ENCODE measurements at places on chromosomes 3 and 15.
A peak's percentile ranks its signal among the peaks of the same experiment; 100 is the strongest.

DNA sequence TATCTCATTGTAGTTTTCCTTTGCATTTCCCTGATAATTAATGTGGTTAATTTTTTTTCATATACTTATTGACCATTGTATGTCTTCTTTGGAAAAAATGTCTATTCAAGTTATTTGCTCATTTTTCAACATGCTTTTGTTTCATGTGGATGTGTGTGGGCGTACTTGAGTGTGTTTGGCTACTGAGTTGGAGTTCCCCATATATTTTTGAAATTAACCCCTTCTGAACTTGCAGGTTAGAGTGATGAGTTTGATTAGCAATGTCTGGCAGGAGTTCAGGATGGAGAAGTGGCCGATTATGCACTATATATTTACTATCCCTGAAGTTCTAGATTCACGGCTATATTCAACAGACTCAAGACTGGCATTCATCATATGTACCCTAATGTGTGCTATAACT lies 250.4 kb upstream of the TTC14 start:
- no peak for DNase-seq

DNA sequence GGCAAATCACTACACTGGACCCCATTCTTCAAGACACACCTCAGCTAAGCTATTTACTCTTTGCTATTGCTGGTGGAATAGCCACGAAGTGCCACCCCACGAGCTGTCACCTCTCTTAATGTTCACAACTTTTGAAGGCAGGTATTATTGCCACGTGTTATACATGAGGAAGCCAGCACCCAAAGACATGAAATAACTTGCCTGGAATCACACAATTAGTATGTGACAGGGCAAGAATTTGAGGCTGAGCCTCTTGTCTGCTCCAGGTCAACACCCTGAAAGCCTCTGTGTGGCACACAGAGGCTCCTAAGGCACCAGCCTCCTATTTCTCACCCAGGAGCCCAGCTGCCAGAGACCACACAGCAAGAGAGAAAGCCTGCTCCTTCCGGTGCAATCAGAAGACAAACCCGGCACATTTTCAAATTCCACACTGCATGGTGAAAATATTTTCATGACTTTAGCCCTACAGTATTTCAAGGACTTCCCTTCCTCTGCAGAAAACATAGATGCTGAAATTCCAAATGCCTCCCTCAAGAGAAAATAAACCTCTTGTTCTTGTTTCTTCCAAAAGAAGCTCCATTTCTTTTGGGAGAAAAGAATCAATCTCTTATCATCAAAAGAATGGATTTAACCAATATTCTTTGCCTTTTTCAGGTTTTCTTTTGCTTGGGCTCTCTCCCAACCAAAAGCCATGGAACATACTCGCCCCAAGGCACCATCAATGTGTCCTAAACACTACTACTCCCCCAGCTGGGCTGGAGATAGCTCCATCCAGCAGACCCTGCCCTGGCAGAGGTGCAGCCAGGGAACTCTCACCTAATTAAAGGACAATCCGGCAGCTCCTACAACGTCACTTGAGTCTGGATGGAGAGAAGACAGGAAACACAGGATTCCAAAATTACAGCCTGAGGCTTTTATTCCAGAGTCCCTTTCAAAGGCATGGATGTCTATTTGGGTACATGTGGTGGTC lies 84.7 kb upstream of the THBS1 start:
- peak; percentile 77 for DNase-seq

GRCh38 chr3:47578691-47579632 lies at the start of gene CSPG5:
Gene CSPG5 (minus strand): TSS chr3:47578865. CDS start chr3:47578693, 172 bp downstream.
- DNase-seq, result no peak

GRCh38 chr15:100311154-100311625 lies 30.6 kb downstream of the ADAMTS17 start:
- DNase-seq, result no peak

GRCh38 chr3:178454726-178455125 lies 81.5 kb upstream of the KCNMB2 start:
- DNase-seq, result peak; percentile 20

DNA sequence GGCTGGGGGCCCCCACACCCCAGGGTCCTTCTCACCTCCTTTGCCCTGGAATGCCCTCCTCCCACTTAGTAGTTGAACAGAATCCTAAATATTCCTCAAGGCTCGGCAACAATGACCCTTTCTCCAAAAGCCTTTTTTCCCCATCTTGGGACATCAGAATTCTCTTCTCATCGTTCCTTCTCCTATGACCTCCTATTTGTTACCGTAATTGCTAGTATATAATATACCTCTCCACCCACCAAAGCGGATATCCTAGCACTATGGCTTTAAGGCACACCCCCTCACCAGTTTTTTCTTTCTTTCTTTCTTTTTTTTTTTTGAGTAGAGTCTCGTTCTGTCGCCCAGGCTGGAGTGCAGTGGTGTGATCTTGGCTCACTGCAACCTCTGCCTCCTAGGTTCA lies 16.8 kb downstream of the HDAC11 start:
- no peak for DNase-seq

DNA sequence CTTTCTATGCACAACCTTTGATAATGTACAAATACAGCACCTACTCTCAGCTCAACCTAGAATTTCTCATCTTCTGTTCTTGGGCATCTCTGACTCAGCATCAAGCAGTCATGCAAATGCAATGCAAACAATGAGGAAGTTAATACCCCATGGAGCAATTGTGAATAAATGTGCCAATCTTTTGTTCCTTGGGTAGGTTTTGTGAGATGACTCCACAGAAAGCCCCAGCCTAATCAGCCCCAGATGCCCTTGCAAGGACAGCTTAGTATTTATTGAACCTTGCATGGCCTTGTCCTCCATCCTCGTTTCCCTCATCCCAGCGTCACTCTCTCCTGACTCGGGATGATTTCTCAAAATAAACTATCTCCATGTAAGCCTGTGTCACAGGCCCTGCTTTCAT lies 494.7 kb upstream of the NECTIN3 start:
- DNase-seq, result peak; percentile 94

DNA sequence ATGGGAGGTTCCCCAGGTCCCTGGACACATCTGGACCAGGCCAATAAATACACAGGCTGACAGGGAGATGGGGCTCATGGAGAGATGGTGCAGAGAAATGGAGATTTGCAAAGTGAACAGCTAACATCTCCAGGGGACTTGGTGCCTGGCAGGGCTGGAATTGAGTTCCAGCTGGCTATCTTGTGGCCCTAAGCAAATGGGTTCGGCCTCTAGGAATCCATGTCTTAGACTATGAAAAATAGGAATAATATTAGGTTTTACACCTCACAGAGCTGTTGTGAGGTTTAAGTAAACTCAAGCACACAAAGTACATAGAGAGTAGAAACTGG lies 82.9 kb upstream of the SPATA12 start:
- no peak for DNase-seq

DNA sequence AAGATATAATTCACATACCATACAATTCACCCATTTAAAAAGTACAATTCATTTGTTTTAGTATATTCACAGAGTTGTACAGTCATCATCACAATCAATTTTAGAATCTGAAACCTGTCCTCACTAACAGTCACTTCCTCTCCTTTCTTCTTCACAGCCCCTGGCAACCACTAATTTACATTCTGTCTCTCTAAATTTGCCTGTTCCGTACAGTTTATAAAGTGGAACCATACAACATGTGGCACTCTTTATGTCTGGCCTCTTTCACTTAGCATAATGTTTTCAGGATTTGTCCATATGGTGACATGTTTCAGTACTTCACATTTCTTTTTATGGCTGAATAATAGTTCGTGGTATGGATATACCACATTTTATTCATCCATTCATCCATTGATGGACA lies 22.7 kb downstream of the ERICH6 start:
- no peak for DNase-seq

GRCh38 chr3:150149651-150150051 lies 179.0 kb upstream of the PFN2 start:
- DNase-seq, result peak; percentile 82

GRCh38 chr15:69597061-69597592 lies 144.5 kb downstream of the RPLP1 start:
- no peak for DNase-seq

GRCh38 chr3:119240591-119241434 lies at the start of gene B4GALT4:
Gene B4GALT4 (minus strand): TSS chr3:119240878. CDS start chr3:119230099, 10,779 bp downstream.
- peak; percentile 88 for DNase-seq

DNA sequence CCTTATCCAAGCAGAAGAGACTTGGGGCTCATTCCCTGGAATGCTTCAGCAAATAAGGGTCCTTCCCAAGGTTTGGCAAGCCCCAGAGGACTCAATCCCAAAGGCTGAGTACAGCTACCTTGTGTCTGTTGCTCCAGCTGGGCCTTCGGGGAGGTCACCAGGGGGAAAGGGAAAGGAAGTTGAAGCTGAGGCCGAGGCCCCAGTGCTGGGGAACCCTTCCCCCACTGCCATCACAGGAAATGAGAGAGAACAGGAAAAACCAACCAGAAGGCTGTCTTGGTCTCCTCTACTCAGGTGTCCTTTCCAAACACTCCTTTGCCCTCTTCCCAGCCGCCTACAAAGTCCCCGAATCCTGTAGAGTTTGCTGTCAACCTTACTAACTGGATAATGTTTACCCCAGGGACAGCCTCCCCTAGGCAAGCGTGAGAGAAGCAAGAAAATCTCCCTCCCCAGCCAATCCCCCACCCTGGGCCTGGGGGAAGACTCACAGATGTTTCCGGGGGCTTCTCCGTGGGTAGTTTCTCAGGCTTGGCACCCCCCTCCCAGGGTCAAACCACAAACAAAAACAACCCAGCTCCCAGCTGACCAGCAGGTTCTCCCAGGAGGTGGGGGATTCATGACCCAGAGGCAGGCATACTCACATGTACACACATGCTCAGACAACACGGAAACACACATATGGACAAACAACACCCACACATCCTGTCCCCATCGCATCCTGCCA lies 5.5 kb downstream of the CSRNP1 start:
- DNase-seq, result peak; percentile 67

DNA sequence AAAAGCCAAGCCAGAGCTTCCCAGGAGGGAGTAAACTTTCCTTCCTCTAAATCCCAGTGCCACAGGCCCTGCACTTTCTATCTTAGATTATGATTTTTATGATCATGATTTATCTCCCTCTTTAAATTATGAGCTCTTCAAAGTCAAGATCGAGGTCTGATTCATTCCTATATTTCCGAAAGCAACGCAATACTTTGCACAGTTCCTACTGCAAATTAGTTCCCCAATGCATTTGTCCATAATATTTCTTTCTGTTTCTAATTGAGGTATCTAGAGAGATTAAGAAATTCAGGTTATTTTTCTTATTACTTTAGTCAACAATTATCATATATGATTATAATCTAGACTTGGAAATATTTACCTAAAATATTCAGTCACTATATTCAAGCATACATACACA lies 173.1 kb upstream of the LPP start:
- no peak for DNase-seq

- DNase-seq, result no peak
These were observed 117.1 kb downstream of the MTHFS start for GRCh38 chr15:79779746-79780145.

DNA sequence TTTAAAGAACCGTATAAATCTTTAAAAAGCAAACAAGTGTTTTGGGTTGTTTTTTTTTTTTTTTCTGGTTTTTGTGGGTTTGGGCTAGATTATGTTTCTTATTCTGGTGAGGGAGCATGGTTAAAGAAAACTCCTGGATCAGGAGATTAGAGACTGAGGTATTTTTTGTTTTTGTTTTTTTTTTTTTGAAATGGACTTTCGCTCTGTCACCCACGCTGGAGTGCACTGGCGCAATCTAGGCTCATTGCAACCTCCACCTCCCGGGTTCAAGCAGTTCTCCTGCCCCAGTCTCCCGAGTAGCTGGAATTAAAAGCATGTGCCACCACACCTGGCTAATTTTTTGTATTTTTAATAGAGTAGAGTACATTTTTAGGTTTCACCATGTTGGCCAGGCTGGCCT lies 95.2 kb downstream of the SLMAP start:
- DNase-seq, result no peak

- no peak for DNase-seq
These were observed 426 bp downstream of the PRKCD start for GRCh38 chr3:53161450-53161819.

DNA sequence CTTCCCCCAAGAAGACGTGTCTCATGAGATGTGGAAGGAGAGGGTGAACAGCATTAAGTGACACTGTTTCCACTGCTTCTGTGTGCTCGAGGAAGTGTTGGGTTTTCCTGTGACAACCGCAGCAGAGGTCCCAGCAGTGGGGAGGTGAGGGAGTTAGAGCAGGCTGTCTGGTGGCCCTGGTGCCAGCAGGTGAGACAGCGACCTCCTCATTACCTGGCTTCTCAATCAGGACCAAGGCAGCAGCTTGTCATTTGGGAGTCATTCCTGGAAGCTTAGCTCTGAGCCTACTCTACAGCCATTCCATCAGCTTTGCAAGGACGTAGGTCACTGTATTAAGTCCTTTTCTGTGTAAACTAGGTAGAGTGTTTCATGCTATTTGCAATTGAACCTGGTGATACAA lies 63.3 kb upstream of the RGMA start:
- DNase-seq, result no peak

DNA sequence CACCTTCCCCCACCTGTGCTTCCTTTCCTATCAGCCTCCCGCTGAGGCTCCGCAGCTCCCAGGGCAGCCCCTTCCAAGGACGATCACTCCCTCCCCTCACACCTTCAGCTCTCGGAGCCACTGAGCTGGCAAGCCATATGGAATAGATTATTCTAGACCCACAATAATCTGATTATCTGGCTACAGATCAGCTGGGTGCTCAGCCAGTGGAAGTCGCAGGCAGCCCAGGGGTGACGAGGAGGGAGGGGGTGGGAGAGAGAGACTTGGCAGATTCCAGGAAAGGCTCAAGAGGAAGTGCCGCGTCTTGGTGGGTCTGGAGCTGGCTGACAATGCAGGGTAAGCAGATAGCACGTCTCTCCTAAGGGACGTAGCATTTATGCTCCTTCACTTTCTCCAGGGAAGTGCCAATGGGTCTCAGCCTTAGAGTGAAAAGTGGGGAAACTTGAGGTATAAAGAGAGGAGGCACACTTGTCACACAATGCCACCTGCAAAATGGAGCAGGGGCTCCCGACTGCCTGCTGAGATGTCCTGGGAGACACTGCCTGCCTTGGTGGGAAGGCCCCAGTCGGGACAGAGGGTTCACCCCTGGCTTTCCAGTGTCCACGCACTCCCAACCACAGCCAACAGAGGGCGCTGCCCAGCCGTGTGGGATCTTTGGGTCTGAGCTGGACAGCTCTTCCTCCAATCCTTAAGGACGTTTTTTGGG lies 9.4 kb upstream of the MESP1 start:
- DNase-seq, result peak; percentile 62

DNA sequence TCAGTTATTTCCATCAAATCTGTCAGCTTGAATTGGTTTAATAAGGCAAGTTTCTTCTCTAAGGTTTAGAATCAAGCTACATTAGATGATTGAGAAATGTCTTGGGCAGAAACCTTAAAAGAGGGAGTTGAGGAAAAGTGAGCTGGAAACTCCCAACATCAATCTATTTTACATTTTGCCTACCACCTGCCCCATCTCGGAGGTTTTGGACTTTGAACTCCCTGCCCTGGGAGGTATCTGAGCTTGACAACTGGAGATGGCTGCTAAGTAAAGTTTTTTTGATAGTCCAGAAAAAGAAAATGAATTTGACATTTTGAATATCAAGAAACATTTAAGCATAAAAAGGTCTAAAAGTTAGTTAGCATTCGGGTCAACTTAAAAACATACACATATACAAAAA lies 234.2 kb downstream of the NFKBIZ start:
- no peak for DNase-seq

DNA sequence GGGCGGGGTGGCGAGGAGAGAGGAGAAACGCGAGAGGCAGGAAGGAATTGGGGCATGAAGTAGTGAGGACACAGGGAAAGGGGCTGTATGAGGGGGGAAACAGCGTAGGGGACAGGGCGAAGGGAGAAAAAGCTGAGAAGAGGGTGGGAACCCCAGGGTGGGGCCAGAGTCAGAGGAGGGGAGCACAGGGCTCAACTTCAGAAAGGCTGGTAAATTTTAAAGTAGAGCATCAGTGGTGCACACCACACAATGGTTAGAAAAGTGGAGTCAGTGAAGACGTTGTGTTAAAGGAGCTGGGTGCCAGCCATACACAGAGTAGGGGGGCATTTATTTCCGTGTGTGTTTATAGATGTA lies 3.0 kb upstream of the RPP25 start:
- no peak for DNase-seq

Measured in fibroblast of skin of abdomen (primary cell).